Astrocyte of the spinal cord (primary cell): ENCODE measurements at places on chromosomes 5 and 9.

GRCh38 chr5:94326586-94326985 lies 291.8 kb downstream of the KIAA0825 start:
- no peak for DNase-seq

- DNase-seq = peak; percentile 28
Observed at GRCh38 chr5:111973961-111974360, 217.0 kb upstream of the NREP start.

DNA sequence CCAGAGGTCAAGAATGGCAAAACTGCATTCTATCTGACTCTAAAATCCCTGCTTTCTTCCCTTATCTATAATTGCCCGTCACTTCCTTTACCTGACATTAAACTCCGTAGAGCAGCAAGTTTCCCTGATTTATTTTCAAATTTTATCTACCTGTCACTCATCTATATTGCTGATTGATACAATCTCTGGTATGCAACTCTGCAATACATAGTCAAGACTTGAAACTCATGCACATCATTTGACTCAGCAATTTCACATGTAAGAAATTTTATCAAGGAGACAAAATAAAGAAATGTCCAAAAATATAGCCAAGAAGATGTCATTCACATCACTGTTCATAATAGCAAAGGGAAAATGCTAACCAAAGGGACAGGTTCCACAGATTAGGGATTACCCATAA lies 39.5 kb downstream of the FBXW11 start:
- DNase-seq = no peak

GRCh38 chr5:176726746-176727527 lies 79.7 kb downstream of the TSPAN17 start:
- no peak for DNase-seq

GRCh38 chr9:69820955-69821788 lies 555 bp downstream of the CFAP95 start:
- no peak for DNase-seq

DNA sequence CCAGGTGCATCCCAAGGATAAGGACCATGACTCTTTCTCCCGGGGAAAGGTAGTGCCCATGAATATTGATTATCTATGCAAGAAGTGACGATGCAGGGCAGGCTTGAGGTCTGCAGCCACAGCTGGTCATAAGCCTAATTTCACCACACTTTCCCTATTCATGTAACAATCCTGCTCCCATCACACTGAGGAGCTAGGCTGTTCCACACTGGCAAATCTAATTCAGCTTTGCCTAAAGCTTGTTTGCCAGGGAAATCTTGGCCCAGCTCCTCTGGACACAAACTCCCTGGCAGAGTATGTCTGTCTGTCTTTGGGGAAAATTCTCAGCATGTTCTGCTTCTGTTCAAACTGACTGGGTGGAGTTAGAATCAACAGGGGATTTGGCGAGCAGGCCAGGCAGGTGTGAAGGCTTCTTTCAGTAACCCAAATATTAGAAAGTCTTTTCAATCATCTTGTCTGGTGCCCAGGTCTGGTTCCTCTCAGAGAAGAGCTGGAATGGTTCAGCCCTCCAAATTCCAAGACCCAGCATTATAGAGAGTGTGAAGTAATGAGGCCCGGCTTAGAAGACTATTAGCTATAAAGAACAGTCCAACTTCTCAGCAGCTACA lies 88.5 kb upstream of the SPDL1 start:
- DNase-seq = no peak

GRCh38 chr5:21831145-21831787 lies 1021.9 kb downstream of the CDH12 start:
- no peak for DNase-seq

- no peak for DNase-seq
Observed at GRCh38 chr5:51027271-51027670, 356.0 kb upstream of the ISL1 start.

- DNase-seq = peak; percentile 12
Observed at GRCh38 chr9:5557606-5558587, 47.6 kb downstream of the PDCD1LG2 start.

- DNase-seq = no peak
Observed at GRCh38 chr5:76114179-76114851, 31.1 kb downstream of the SV2C start.

DNA sequence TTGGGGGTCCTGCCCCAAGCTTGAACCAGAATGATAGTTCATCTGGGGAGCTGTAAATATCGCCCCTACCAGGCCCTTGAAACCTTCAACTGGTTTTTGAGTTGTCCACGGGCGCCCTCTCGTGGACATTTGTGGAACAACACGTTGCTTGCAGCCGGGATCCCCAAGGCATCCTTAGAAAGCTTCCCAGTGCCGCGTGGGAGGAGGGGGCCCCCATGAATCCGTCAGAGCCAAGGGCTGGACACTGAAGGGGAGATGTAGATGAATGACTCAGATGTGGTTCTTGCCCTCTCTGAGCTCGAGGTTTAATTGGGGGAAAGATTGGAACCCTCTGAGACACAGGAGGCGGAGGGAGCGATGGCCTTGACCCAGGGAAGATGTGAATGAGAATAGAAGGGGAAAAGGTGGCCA lies 31.8 kb upstream of the ORM1 start:
- peak; percentile 72 for DNase-seq

DNA sequence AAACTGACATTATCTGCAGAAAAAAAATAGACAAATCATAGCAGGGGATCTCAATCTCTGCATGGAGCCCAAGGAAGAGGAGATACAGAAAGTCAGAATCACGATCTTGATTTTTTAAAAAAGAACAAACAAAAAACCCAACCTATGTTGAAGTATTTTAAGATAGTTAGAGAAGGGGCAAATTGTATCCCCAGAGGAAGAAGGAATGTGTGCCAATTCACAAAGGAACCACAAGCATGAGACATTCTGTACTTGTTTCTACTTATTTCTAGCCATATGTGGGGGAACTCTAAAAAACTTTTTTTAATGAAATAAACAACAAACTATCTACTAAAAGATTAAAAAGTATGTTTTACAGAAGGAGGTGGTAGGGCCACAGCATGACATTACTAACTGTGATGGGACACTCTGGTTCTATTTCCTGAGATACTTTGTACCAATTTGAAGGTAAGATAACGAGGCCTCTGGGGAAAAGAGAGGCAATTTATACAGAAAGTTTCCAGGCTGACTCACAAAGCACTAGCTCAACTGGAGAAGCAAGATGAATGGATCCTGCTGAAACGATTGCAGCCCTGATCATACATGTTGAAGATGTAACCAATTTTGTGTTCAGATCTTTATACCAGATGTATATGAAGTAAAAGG lies 22.5 kb downstream of the RANBP3L start:
- DNase-seq = peak; percentile 76

DNA sequence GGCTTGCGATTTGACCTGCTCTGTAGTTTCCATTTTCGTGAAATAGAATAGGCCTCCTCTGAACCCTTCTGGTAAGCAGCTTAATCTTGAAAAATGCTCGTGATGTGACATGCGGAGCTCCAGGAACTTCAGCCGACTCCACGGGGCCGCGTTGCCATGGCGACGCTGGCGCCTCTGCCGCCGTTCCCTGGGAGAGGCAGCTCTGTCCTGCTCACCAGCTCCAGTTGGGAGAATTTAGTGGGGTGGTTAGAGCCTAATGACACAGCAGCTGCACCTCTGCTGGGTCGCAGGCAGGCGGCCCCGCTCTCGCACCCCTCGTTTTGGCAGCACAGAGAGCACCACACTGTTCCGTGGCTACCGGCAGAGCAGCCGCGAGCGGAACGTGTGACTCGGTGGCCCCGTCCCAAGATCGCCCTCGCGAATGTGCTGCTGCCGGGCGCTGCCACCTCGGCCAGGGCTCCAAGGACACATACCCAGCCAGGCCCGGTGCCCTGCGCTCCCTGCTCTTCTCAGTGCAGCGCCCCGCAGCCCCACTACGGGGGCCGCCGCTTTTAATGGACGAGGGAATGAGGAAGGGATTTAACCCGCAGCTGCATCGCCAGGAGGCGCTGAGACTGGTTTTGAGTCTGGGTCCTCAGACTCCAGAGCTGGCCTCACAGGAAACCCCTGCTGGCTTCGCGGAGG lies 131.2 kb upstream of the LMX1B start:
- DNase-seq = peak; percentile 93

- DNase-seq = no peak
Observed at GRCh38 chr5:105806596-105806995, 1864.1 kb downstream of the EFNA5 start.

- no peak for DNase-seq
Observed at GRCh38 chr9:36765077-36765390, 192.3 kb downstream of the MELK start.

- peak; percentile 63 for DNase-seq
Observed at GRCh38 chr5:150129813-150130492, 25.7 kb downstream of the PDGFRB start.

GRCh38 chr5:963673-964531 lies 44.7 kb upstream of the NKD2 start:
- DNase-seq = no peak

- DNase-seq = no peak
Observed at GRCh38 chr5:9428272-9428671, 117.6 kb downstream of the SEMA5A start.

GRCh38 chr9:128575469-128575868 lies 23.1 kb downstream of the SPTAN1 start:
- DNase-seq = peak; percentile 52

- DNase-seq = no peak
Observed at GRCh38 chr9:134052491-134052890, 15.3 kb downstream of the BRD3 start.

DNA sequence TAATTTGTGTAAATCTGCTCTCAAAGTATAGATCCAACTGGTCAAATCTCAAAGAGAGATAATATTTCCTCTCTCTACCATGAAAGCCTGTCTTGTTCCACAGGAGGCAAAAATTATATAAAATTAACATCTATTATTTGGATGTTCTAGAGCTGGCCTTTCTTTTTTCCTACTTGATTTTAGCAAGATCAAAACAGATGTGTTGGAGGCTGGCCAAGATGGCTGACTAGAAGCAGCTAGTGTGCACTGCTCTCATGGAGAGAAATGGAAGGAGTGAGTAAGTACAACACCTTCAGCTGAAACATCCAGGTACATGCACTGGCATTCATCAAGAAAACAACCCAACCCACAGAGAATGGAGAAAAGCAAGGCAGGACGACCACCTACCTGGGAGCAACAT lies 298.6 kb upstream of the SLC24A2 start:
- DNase-seq = no peak

DNA sequence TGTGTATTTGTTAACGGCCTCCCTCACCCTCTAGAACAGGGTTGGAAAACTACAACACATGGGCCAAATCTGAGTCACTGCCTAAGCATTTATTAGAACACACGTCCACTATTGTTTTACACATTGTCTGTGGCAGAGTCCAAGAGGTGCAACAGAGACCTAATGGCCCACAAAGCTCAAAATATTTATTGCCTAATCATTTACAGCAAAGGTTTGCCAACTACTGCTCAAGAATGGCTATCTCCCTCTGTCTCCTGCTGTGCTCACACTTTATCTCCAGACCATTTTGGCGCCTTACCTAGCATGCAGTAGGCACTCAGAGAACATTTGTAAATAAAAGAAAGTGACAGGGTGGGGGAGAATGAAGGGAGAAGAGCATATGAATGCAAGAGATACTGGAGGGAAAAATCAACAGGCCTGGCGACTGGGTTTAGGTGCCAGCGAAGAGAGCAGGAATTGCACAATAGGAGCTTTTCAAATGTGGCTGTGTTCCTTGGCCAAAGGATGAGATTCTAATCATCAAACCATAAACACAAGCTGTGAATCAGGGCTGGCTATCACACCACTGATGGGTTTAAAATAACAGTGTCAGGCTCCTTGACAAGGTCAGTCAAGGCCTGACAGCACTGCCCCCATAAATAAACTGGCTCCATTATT lies 80.3 kb downstream of the EPB41L4A start:
- DNase-seq = peak; percentile 22

DNA sequence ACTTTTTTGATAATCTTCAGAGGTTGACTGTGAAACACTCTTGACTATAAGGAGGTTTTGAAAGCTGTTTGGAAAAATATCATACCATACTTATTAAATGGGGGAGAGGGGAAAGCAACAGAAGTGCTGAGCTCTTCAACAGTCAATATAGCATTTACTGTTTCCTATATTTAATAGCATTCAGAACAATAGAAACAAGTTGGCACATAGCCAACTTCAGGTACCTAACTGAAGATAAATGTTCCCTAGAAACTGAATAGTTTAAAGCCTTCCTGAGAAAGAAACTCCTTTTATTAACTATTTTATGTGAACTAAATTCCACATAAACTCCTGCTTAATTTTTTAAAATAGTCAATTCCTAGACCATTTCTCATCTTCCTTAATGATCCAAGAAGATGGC lies 26.3 kb downstream of the SLC31A1 start:
- DNase-seq = no peak

- no peak for DNase-seq
Observed at GRCh38 chr5:151556806-151557205, 34.3 kb downstream of the FAT2 start.

DNA sequence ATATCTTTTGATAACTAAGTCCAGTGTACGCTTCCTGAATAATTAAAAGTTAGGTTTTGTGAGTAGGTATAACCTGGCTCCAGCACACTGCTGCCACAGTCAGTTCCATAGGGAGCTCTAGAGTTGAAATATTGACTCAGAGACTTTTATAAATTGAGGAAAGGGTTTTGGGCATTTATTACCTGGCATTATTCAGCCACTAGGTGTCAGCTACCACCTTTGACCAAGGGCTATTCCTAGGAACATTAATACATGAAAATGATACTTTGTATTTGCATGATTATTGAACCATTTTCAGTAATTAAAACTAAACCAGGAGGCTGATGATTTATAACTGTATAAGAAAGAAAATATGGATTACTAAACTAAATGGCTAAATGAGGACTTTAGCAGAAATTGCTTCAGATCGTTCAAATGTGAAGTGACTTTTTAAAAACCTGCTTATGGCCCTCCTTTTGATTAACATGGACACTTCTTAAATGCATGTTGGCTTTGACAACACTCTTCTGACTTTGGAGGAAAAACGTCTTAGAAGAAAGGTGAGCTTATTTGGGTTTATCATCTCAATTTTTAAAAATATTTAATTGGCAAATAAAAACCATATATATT lies 83.0 kb downstream of the SMC2 start:
- no peak for DNase-seq

DNA sequence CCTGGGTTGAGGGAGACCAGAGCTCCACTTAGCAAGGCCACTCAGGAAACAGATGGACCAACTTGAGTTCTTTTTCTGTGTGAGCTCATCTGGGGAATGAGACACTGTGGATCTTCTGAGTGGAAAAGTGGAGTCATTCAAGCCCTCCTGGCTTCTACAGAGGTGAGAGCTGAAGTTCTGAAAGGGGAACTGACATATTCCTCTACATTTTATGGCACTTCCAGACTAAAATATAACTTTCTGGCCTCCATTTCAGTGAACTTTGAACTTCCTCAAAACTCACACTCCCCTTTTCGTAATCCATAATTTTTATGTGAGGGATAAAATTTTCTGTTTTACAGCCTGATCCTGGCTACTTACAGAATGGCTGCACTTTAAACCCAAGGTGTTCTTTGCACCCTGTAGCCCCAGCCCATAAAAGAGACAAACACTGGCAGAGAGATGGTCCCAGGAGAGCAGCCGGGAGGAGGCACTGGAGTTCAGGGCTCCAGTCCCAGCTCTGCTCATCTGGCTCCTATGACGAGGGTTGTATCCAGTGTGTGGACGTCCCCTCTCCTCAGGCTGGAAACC lies 10.8 kb downstream of the SPAAR start:
- DNase-seq = no peak

GRCh38 chr9:132447902-132448301 lies 37.9 kb downstream of the CFAP77 start:
- no peak for DNase-seq
